Cardiac muscle cell (in vitro differentiated cells and primary cell): ENCODE measurements at places on chromosomes 12 and 14. TPM values are rescaled to one million over a fixed set of nuclear protein-coding genes. Genes with fewer than 3 reads are reported as not detected.

C12orf54 gene
- total RNA-seq, result not detected in 2 replicates

ARL1 gene
- total RNA-seq, result 52.0 and 75.6 TPM in 2 replicates

SSPN gene
- total RNA-seq, result 4.0 and 9.2 TPM in 2 replicates

AICDA gene
- total RNA-seq, result 1.7 TPM in 1 of 2 replicates, not detected in the other

CLEC4E gene
- not detected in 2 replicates for total RNA-seq

RERGL gene
- total RNA-seq, result not detected in 2 replicates

SPIC gene
- not detected in 2 replicates for total RNA-seq

CLEC2A gene
- total RNA-seq, result not detected in 2 replicates

VRTN gene
- total RNA-seq, result 0.39 and 2.7 TPM in 2 replicates

DNA sequence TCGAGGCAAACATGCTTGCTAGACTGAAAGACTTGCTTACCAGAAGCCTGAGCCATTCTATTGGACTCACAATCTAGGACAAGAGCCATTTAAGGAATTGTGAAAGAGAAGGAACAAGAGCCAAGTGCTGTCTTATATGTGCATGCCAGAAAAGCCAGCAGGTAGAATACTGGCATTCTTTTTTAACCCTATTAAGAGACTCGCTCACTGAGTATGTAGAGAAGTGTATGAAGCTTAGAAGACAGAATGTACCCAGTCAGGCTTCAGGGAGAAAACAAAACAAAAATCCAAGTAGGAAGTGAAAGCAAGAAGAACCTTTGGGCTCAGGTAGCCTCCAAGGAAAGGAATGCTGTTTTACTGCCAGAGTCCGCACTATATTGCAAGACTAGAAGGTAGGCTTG is 65.9 kb downstream of the DCAF5 start:
- peak overlapping the region; percentile 63 for H3K27ac ChIP-seq
- no peaks in the 10 kb centered on the region for H3K27me3 ChIP-seq
- no peak overlapping the region for H3K4me3 ChIP-seq
- H3K36me3 ChIP-seq, result peaks cover 40% of the 10 kb centered on the region
- no peak for DNase-seq
- H3K4me1 ChIP-seq, result no peaks in the 10 kb centered on the region

DNA sequence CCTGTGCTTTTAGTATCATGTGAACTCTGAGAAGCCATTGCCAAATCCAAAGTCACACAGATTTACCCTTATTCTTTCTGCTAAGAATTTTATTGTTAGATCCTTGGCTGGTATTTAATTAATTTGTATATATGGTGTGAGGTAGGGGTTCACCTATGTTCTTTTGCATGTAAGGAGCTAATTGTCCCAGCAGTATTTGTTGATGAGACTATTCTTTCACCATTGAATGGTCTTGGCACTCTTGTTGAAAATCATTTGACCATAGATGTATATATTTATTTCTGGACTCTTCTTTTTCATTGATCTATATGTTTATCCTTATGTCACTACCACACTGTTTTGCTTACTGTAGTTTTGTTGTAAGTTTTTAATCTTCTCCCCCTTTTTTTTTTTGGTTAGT is 26.2 kb downstream of the G2E3 start:
- H3K4me1 ChIP-seq, result no peaks in the 10 kb centered on the region
- H3K4me3 ChIP-seq, result no peak overlapping the region
- DNase-seq, result no peak
- H3K36me3 ChIP-seq, result peaks cover 5% of the 10 kb centered on the region

- DNase-seq, result no peak
- H3K4me1 ChIP-seq, result no peaks in the 10 kb centered on the region
- peaks cover 13% of the 10 kb centered on the region for H3K27me3 ChIP-seq
- H3K36me3 ChIP-seq, result no peaks in the 10 kb centered on the region
- H3K27ac ChIP-seq, result no peak overlapping the region
Measured at GRCh38 chr12:67111182-67111581, 158.0 kb upstream of the CAND1 start.

DNA sequence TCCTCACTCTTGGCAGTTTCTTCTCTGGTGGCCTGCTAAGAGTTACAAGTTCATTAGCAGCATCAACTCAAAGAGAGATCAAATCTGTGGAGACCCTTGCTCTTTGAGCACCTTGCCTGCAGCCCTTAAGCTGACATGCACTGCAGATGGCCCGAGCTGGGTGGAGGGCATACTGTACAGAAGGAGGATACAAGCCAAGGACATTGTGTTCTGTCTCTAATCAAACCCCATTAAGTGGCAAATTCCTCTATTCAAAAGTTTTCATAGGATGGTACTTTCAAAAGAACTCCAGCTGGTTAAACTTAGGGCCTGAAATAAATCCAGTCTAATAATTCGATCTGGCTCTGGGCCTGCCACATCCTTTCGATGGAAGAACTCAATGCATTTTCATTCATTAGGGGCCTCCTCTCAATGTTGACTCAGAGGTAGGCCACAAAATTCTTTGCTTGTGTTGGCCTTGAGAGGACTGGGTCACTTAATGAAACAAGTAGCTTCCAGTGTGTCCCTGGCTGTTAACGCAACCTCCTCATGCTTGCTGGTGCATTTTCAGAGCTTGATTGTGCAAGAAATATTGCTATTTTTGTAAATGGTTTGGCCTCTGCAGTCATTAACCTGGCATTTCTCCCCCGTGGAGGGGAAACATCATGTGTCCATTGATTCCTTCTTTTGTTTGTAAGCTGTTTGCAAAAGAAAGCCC is 318.2 kb downstream of the NUAK1 start:
- H3K4me3 ChIP-seq, result no peak overlapping the region
- H3K36me3 ChIP-seq, result no peaks in the 10 kb centered on the region
- H3K27me3 ChIP-seq, result no peaks in the 10 kb centered on the region
- no peaks in the 10 kb centered on the region for H3K4me1 ChIP-seq

- H3K4me1 ChIP-seq, result no peaks in the 10 kb centered on the region
- H3K27ac ChIP-seq, result no peak overlapping the region
- no peaks in the 10 kb centered on the region for H3K36me3 ChIP-seq
- H3K4me3 ChIP-seq, result no peak overlapping the region
Measured at GRCh38 chr12:104570174-104570907, 113.6 kb downstream of the CHST11 start.

DNA sequence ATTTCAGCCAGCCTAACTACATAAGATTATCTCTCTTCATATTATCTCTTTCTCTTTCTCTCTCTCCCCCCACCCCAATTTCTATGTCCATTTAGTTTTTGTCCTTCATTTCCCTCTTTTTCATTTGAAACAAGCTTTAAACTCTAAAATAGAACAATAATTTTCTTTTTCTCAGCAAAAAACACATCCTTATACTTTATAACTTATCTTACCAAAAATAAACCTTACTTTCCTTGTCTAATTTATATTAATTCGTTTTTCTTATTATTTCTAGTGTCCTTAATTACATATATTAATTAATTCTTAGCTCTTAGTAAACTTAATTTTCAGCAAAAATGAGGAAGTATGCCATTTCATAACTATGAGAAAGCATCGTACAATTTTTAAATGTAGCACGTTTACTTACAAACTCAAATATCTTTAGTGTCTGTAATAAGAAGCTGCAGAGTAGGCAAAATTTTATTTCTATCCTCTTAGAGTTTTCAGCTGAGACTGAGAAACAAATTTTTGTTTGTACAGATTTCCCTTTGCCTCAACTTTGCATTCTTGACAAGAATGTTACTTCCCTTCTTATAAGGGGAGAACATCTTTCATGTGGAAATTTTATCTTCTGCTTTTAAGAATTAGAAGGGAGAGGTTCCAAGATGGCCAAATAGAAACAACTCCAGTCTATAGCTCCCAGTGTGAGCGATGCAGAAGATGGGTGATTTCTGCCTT is 65.1 kb upstream of the ST8SIA1 start:
- H3K27ac ChIP-seq, result no peak overlapping the region
- DNase-seq, result no peak
- no peaks in the 10 kb centered on the region for H3K4me1 ChIP-seq
- no peaks in the 10 kb centered on the region for H3K36me3 ChIP-seq

GRCh38 chr14:34826661-34827060 is 48.5 kb downstream of the BAZ1A start:
- no peaks in the 10 kb centered on the region for H3K36me3 ChIP-seq
- no peaks in the 10 kb centered on the region for H3K27me3 ChIP-seq
- H3K4me1 ChIP-seq, result peaks cover 6% of the 10 kb centered on the region
- no peak overlapping the region for H3K4me3 ChIP-seq

- H3K4me1 ChIP-seq, result peaks cover 3% of the 10 kb centered on the region
- H3K27ac ChIP-seq, result no peak overlapping the region
- no peak overlapping the region for H3K4me3 ChIP-seq
- DNase-seq, result no peak
- no peaks in the 10 kb centered on the region for H3K27me3 ChIP-seq
- no peaks in the 10 kb centered on the region for H3K36me3 ChIP-seq
Measured at GRCh38 chr12:40992674-40993073, 195.4 kb upstream of the PDZRN4 start.

- no peaks in the 10 kb centered on the region for H3K27me3 ChIP-seq
- no peak overlapping the region for H3K27ac ChIP-seq
- no peaks in the 10 kb centered on the region for H3K36me3 ChIP-seq
Measured at GRCh38 chr14:26820572-26820971, 222.7 kb upstream of the NOVA1 start.

GRCh38 chr14:69991422-69991821 is 112.2 kb downstream of the SMOC1 start:
- H3K4me1 ChIP-seq, result peaks cover 4% of the 10 kb centered on the region
- no peak overlapping the region for H3K27ac ChIP-seq
- no peak overlapping the region for H3K4me3 ChIP-seq
- DNase-seq, result no peak
- H3K27me3 ChIP-seq, result no peaks in the 10 kb centered on the region

- no peak for DNase-seq
- H3K27ac ChIP-seq, result no peak overlapping the region
- no peaks in the 10 kb centered on the region for H3K36me3 ChIP-seq
- H3K27me3 ChIP-seq, result peaks cover 7% of the 10 kb centered on the region
- H3K4me3 ChIP-seq, result no peak overlapping the region
Measured at GRCh38 chr12:70615174-70615866, 21.9 kb downstream of the PTPRB start.

DNA sequence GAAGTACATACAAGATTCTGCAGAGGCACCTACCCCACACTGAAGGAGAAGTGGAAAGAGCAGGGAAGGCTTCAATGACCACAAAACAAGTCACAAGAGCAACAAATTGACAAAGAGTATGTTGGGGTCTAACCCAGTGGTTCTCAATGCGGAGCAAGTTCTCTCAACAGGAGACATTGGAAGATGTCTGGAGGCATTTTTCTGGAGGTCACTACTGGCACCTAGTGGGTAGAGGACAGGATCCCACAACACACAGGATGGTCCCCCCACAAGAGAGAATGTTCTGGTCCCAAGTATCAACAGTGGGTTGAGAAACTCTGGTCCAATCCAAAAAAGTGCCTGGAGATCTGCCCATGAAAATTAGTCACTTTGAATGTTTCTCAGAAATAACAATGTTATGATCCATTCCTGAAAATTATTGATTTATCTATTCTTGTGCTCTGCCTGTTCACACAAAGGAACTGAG is 3.4 kb downstream of the SSH1 start:
- H3K27ac ChIP-seq, result peak overlapping the region; percentile 72
- no peak overlapping the region for H3K4me3 ChIP-seq
- peaks cover 12% of the 10 kb centered on the region for H3K36me3 ChIP-seq
- H3K27me3 ChIP-seq, result no peaks in the 10 kb centered on the region
- peaks cover 24% of the 10 kb centered on the region for H3K4me1 ChIP-seq
- peak; percentile 92 for DNase-seq

- no peak overlapping the region for H3K4me3 ChIP-seq
- DNase-seq, result no peak
- H3K36me3 ChIP-seq, result no peaks in the 10 kb centered on the region
- H3K27me3 ChIP-seq, result no peaks in the 10 kb centered on the region
Measured at GRCh38 chr12:113936460-113936859, 29.7 kb downstream of the RBM19 start.

GRCh38 chr12:123001464-123001863 is 21.0 kb downstream of the ARL6IP4 start:
- no peak overlapping the region for H3K27ac ChIP-seq
- no peaks in the 10 kb centered on the region for H3K27me3 ChIP-seq
- no peaks in the 10 kb centered on the region for H3K36me3 ChIP-seq
- H3K4me3 ChIP-seq, result no peak overlapping the region

- no peak overlapping the region for H3K4me3 ChIP-seq
- H3K4me1 ChIP-seq, result no peaks in the 10 kb centered on the region
- H3K27ac ChIP-seq, result no peak overlapping the region
- no peak for DNase-seq
- H3K27me3 ChIP-seq, result no peaks in the 10 kb centered on the region
Measured at GRCh38 chr12:116313194-116313927, 35.9 kb upstream of the MED13L start.

GRCh38 chr12:122495258-122495657 is 5.5 kb downstream of the ZCCHC8 start:
- peaks cover 10% of the 10 kb centered on the region for H3K4me1 ChIP-seq
- no peak overlapping the region for H3K27ac ChIP-seq
- peaks cover 35% of the 10 kb centered on the region for H3K36me3 ChIP-seq
- H3K27me3 ChIP-seq, result no peaks in the 10 kb centered on the region

DNA sequence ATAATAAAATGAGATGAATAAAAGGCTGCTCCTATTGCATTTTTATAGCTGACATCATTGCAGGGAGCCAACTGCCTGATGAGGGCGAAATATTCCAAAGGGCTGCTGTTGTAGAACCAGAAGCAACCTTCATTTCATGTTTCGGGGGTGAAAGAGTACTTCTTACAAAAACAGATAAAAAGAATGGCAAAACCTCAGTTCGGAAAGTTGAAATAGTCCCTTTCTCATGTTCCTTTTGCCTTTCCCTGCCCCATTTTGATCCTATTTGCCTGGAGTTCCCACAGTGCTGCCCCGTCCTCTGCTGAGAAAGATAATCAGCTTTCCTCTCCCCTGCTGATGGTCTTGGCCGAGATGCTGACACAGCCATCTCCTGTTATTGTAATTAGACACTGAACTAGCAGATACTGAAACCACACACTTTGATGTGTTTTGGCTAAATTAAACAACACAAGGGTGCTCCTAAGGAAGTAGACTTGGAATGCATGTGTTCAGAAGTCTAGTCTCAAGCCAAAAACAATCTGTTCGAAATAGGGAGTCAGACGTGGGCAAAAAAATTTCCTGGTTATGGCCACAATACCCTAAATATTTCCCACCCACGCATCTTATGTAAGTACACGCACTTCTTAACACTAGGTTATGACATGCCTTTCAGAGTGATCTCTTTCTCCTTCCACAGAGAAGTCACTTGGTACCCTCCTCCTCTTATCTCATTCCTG is 117.2 kb downstream of the PPM1H start:
- peak; percentile 83 for DNase-seq
- H3K4me3 ChIP-seq, result no peak overlapping the region
- H3K27me3 ChIP-seq, result peaks cover 18% of the 10 kb centered on the region
- H3K27ac ChIP-seq, result no peak overlapping the region
- H3K4me1 ChIP-seq, result no peaks in the 10 kb centered on the region
